ENCODE measurements at places on chromosomes 16 and 17.

- DNase-seq = peak; percentile 14
Measured at GRCh38 chr17:35460354-35460851, 11.8 kb upstream of the SLFN13 start.

DNA sequence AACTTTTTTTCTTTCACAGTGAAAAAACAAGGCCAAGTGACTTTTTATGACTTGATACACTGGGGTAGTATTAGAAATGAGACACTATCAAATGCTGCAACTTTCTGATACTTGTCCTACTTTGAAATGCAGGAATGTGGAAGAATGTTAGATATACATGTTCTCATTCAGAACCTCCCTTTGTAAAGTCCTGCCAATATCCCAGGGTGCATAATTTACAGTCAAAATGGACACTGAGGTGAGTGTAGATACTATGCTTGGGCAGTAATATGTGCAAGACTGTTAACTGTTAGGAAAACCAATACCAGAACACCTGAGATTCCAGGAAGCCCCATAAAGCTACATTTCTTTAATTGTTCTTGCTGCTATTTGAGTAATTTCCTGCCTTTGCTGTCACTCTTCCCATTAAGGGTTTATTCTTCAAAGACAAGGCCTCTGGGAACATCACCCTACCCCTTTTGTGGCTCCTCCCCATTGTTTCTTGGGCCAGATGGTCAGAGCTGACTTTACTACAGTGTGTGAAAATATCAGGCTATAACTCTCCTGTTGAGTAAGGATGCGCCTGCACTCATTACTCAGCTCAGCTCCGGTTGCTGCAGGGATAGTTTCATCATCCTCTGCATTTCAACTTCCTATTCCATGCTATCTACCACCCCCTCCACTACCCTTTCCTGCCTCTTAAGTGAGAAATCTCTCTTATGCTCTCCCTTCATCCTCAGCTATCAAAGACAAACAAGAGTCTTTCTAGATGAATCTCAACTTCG is 48.7 kb downstream of the TMEM100 start:
- DNase-seq = no peak

DNA sequence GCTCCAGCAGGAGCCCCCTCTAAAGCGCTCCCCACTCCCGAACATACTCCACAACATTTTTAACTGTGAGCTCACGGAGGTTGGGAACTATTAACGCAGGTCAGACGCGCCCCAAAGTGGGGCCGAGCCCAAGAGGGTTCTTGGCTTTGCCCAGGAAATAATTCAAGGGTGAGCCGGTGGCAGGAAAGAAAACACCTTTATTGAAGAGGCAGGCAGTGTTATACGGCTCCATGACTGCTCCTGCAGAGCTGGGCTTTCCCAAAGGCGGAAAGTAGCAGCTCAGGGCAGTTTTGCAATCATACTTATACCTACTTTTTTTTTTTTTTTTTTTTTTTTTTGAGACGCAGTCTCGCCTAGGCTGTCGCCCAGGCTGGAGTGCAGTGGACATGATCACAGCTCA is 6.2 kb downstream of the ADCY9 start:
- no peak for DNase-seq

DNA sequence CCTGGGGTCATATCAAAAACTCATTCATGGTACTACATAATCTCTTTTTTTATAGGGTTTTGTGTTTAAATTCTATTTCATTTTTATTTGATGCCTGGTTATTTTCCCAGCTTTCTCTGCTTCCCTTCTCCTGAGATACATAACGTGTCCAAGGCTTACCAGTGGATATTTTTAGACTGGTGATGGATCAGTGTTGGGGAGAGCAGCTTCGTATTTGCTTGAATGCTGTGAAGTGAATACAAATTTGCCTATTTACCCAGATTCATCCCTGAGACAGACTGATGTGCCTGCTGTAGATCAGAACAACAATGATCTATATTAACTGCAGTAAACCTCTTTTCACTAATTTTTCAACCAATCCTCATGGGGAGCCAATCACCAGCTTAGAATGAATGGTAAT is 43.2 kb upstream of the FOXJ1 start:
- DNase-seq = no peak

- DNase-seq = no peak
Measured at GRCh38 chr17:49522357-49522890, 27.3 kb downstream of the NGFR start.

GRCh38 chr17:77003699-77004098 is 135.5 kb downstream of the MGAT5B start:
- DNase-seq = no peak

DNA sequence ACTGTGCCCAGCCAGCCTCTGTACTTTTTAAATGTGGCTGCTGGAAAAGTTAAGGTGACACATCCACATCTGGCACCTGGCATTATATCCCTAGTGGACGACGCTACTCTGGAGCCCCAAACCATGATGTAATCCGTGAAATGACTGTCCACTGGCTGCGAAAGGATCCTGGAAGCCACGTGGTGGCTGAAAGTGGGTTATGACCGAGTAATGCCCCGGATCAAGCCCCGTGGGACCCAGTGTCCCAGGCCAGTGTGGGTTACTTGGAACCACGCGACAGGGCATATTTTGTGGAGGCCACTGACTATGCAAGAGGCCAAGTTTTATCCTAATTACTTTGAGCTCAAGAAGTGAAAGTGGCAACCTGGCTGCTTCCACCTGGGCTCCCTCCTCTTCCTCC is 79.6 kb downstream of the PGS1 start:
- DNase-seq = no peak

DNA sequence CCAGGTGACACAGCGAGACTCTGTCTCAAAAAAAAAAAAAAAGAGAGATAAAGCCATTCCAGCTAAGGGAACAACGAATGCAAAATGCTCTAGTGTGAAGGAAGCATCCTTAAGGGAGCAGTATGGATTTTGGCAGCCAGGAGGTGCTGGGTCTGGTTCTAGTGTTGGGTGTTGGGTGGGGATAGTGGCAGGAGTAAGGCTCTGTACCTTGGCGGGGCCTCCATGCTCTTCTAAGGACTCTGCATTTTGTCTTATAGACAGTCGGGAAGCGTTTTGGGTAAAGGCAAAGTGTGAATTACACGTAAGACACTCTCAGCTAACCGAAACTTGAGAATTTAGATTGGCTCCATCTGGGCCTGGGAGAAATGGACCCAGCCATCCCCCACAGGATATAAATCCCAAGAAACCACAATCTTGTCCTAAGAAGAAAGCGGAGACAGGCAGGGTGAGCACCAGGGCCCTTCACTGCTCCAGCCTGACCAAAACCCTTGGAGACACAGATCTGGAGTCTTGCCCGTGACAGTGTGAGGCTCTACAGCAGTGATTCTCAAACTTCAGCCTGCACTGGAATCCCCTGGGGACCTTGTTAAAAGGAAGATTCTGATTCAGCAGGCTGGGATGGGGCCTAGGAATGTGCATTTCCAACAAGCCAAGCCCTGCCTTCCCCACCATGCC is 33.1 kb upstream of the PHB1 start:
- DNase-seq = no peak

- no peak for DNase-seq
Measured at GRCh38 chr16:30523768-30524574, 2.4 kb downstream of the ZNF768 start.

- no peak for DNase-seq
Measured at GRCh38 chr17:5841862-5842261, 228.3 kb upstream of the WSCD1 start.

DNA sequence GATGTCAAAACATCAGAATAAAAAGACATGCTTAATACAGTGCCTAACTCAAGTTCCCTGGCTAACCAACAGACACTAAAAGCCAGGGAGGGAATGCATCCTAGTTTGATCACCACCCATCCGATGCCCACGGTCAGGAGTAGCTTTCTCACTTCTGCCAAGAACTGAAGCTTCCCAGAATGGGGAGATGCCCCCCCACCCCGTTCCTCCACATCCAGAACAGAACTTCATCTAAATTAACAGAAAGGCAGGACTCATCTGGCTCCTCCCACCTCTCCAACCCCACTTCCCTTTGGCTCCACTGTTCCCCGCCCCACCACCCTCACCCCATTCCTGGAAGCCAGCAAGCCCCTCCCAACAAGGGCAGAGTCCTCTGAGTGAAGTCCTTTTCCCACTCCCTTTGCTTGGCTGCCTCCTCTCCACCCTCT is 33.7 kb downstream of the GDE1 start:
- DNase-seq = no peak

- DNase-seq = no peak
Measured at GRCh38 chr16:22030087-22030812, 22.3 kb downstream of the MOSMO start.

DNA sequence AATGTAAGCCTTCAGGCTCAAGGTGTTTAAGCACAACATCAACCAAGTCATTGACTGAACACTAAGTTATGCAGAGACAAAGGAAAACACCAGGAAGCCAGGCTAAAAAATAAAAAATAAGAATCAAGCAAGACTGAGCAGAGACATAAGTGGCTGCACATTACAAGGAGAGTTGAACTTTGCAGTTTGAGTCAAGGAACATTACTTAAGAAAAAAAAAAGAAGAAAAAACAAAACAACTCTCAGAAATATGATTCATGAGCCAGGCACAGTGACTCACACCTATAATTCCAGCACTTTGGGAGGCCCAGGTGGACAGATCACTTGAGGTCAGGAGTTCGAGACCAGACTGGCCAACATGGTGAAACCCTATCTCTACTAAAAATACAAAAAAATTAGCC is 168.1 kb downstream of the C16orf95 start:
- DNase-seq = no peak

DNA sequence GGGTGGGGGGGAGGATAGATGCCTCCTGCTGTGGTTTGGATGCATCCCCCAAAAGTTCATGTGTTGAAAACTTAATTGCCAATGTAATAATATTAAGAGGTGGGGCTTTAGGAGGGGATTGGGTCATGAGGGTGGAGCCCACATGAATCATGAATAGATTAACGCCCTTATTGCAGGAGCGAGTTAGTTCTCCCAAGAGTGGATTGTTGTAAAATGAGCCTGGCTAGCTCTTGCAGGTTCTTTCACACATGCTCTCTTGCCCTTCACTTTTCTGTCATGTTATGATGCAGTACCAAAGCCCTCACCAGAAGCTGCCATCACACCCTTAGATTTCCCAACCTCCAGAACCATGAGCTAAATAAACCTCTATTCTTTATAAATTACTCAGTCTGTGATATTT is 52.0 kb downstream of the GINS3 start:
- DNase-seq = no peak

- DNase-seq = no peak
Measured at GRCh38 chr16:48576927-48577326, 33.1 kb downstream of the N4BP1 start.

GRCh38 chr17:9647014-9647413 is 1.7 kb downstream of the USP43 start:
- DNase-seq = no peak

DNA sequence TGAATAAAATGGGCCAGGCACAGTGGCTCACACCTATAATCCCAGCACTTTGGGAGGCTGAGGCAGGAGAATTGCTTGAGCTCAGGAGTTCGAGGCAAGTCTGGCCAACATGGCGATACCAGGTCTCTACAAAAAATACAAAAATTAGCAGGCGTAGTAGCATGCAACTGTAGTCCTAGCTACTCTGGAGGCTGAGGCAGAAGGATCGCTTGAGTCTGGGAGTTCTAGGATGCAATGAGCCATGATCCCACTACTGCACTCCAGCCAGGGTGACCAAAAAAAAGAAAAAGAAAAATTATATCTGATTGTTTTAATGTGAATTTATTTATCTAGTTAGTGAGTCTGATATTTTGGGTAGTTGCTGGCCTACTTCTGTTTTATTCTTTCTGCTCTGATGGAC is 7.0 kb downstream of the IL34 start:
- no peak for DNase-seq

- no peak for DNase-seq
Measured at GRCh38 chr16:10027553-10027952, 154.7 kb downstream of the GRIN2A start.

DNA sequence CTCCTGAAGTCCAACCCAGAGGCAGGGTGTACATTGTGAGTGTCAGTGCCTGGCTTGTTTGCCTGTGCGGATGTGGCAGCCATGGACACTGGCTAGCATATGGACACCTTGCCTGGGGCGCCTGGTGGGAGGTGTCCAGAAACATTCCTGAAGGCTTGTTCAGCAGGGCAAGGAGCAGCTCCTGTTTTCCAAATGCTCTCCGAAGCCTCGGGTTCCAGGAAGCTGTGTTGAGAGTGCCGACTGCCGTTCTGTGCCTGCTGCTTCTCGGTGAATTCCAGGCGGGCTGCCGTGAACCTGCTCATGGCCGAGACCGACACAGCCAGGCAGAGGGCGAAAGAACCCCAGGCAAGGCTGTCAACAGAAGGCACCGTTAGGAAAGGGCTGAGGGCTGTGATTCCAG is 10.9 kb upstream of the DHRS7C start:
- no peak for DNase-seq

DNA sequence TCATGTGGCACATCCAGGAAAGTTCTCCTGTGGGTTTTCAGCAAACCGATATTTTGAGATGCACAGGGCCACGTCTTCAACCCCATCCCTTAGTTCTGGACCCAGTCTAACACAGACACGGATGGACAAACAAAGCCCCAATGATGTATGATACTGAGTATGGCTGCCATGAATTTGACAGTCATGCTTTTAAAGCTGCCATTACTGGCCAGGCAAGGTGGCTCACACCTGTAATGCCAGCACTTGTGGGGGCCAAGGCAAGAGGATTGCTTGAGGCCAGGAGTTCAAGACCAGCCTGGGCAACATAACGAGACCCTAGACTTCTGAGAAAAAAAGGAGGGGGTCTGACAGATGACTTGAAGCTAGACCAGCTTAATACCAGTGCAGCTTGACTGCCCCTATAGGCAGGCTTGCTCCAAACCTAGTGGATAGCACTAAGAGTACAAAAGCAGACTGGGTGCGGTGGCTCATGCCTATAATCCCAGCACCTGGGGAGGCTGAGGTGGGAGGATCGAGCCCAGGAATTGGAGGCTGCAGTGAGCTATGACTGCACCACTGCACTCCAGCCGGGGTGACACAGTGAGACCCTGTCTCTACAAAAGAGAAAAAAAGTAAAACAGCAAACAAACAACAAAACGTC is 10.8 kb upstream of the ZNF629 start:
- DNase-seq = no peak

GRCh38 chr17:57312242-57312641 is 55.9 kb downstream of the MSI2 start:
- DNase-seq = no peak

Data from uterus (tissue), 4 donors.